ENCODE measurements at places on chromosomes 3 and 15.

GRCh38 chr3:25744470-25744869 lies 38.8 kb downstream of the NGLY1 start:
- no peak for DNase-seq

DNA sequence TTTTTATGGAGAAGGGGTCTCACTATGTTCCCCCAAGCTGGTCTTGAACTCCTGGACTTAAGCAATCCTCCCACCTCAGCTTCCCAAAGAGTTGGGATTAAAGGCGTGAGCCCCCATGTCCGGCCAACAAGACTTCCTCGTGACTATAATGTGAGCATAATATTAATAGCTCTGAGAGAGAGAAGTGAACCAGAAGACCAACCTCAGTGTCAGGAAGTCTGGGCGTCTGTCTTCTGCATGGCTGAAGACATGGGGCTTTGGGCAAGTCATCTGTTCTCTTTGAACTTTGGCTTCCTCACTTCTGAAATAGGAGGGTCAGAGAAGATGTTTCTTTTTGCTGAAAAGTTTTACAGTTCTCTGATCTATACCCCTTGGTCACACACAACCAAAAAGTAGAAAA lies 92.1 kb downstream of the SLC49A4 start:
- DNase-seq: no peak

- DNase-seq: no peak
These were observed 49.7 kb upstream of the BOC start for GRCh38 chr3:113161661-113162060.

- DNase-seq: no peak
These were observed 230 bp downstream of the SHF start for GRCh38 chr15:45187578-45187893.

DNA sequence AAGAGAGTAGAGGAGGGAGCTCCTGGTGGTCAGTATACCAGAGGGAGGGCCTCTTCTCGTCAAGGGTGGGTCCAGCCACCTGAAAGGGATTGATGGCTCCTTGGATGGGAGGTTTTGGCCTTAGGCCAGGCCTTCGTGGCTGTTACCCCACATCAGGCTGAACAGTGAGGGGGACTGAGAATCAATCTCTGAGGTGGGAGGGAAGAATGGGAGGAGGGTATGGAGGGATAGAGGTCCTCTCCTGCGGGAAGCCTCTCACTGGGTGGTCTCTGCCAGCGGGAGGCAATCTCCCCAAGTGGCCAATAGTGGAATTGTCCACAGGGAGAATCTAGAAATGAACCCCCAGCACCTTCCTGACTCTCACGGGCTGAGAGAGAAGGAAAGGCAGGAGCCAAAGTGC lies 53.5 kb downstream of the BSN start:
- DNase-seq: no peak

DNA sequence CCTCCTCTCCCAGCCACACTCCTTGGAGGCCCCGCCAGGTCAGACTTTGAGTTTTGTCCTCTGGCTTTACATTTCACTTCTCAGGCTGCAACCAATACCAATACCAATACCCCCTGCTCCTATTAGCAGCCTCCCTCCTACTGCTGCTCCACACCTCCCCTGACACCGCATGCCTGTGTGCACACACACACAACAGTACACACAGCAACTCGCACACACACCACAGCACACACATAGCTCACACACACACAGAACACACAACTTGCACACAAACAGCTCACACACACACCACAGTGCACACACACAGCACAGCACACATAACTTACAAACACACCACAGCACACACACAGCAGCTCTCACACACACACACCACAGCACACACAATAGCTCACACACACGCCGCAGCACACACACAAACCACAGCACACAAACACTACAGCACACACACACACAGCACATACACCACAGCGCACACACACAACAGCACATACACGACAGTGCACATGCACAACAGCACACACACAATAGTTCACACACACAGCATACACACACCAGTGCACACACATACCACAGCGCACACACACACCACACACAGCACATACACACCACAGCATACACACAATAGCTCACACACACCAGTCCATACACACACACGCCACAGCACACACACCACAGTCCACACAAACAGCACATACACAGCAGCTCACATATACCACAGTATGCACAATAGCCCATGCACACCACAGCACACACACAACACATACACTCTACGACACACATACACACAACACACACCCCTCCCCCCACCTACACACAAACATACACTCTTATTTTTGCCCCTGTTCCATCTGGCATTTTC lies 204.7 kb downstream of the UACA start:
- DNase-seq: no peak

DNA sequence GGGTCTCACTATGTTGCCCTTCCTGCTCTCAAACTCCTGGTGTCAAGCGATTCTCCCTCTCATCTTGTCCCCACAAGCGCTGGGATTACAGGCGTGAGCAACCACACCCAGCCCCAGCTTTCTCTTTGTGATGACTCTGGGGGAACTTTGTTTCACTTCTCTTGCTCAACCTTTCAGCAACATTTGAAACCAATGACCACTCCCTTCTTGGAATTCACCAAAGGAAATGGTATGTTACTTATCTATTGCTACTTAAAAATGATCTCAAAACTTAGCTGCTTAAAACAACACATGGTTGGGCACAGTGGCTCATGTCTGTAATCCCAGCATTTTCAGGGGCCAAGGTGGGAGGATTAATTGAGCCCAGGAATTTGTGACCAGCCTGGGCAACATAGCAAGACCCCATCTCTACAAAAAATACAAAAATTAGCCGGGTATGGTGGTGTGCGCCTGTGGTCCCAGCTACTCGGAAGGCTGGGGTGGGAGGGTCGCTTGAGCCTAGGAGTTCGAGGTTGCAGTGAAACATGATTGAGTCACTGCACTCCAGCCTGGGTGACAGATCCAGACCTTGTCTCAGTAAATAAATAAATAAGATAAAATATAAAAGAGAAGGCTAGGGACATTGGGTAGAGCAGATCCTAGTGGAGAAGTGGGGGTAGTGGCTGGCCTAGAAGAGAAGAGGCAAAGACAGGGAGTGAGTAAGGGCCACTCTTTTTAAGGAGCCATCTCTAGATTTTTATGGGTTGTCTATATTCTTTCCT lies 10.3 kb upstream of the COPG1 start:
- DNase-seq: no peak

- DNase-seq: no peak
These were observed 728.6 kb downstream of the ROBO1 start for GRCh38 chr3:79039192-79039591.

DNA sequence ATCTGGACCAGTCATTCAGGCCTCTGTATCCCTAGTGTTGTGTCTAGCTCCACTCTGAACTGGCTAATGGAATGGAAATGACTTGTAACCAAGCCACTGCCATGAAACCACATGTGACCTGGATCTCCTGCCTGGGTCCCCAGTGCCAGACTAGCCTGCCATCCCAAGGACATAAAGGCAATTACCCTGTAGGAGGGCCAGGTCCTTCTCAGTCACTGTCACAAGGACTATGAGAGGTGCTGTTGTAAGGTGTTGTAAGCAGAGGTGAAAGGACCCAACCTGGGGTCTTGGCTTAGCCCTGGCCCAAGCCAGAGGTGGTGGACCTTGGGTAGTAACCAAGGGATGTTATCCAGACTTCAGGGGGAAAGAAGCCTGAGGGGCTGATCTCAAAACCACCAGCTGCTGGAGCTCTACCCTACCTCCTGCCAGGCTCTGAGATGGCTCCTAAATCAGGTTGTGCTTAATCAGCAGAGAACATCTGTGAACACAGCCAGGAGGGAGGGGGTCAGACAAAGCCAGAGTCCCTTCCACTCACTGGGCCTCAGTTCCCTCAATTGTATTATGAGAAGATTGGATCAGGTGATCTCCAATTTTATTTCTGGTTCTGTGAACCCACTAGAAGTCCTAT lies 15.7 kb upstream of the KLHL24 start:
- DNase-seq: no peak

DNA sequence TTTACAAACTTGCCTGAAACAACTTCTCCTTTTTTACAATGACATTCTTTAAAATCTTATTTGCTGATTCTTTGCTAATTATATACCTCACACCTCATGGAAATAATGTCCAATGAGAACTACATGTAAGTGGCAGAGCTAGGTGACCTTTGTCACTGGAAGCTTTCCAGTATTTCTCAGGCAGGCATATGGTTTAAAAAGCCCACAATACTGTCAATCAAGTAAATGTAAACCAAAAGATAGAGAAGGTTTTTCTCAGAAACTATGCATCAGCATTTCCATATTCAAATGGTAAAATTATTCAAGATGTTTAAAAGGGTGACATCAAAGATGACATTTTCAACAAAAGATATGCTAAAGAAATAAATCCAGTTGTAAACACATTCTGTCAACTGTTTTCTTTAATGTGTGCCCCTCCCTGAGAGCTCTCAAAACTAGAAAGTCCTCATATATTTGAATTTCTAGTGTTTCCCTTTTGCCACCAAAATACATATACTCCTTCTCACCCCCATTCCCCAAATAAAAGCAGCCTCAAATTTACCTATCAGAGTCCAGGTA lies 10.1 kb upstream of the STRIT1 start:
- no peak for DNase-seq

- no peak for DNase-seq
These were observed 22.4 kb upstream of the AP4E1 start for GRCh38 chr15:50886139-50886467.

- no peak for DNase-seq
These were observed 27.9 kb upstream of the MUC13 start for GRCh38 chr3:124962403-124962940.

Measured in Daoy (cell line).